ENCODE measurements at places on chromosomes 5 and 9.

DNA sequence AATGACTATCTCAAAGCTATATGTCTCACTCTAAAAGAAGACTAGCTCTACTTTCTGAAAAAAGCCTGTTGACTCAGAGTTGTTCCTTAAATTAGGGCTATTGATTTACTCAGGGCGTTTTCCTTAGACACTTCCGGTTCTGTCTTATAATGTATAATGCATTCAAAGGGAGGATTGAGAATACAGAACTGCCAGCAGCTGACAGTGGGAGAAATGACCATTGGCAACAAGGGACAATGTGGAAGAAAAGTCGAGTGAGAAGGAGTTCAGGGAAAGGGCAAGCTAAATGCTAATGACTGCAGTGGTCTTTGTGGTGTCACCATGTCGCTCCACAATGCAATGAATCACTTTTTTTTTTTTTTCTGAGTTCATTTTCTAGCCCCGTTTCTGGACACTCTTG lies 65.7 kb upstream of the ANKH start:
- DNase-seq: no peak

GRCh38 chr9:83655433-83655832 lies 32.5 kb downstream of the IDNK start:
- no peak for DNase-seq

DNA sequence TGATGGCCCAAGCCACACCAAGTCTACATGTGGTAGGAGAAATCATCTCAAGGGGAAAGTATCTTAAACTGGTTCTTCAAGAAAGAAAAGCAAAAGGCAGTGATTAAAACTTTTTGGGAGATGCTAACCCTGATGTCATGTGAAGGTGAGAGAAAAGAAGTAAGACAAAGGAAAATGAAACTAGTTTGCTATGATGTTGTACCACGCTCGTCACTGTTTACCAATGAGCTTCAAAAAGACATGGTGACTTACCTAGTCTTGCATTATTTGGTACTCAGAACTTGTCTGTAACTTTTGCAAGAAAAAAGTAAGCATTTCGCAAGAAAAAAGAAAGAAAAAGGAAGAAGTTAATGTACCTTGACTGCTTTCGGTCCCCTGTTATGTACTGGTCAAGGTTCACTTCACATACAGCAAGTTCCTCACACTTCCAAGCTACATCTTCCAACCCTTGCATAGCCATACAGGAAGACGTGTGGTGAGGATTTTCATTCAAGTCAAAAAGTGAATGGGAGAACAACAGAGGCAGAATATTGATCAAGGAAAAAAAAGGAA lies 739.3 kb downstream of the NR2F1-AS1 start:
- DNase-seq: no peak

DNA sequence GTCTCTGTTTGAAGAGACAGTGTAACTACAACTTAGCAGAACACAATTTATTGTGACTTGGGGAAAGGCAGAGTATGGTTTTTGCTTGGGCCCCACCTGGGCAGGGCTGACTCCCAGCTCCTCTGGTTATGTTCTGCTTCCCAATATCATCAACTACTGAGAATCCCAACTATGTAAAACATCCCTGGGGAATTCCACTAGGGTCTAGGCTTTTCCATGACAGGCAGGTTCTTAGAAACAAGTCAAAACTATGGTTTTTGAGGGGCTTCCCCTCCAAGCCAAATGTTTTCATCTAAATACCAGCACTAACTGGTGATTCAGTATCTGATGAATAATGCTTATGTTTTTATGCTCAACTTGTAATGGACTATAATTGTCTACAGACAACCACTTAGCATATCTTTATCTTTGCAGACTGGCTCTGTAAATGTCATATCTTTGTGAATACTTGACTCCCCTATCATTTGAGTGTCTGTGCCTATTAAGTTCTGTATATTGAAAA lies 409.5 kb downstream of the PDE4D start:
- DNase-seq: no peak

DNA sequence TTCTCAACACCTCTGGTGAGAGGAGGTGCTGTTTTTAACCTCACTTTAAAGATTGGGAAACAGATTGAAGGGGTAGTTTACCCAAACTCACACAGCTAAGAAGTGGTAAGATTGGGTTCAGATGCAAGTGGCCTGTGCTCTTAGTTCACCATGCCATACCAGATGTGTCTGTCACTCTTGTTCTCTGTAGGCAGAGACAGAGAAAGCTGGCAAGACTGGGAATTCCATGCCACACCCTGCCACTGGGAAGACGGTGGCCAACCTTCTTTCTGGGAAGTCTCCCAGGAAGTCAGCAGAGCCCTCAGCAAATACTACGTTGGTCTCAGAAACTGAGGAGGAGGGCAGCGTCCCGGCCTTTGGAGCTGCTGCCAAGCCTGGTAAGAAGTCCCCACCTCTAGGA lies 11.0 kb downstream of the TCOF1 start:
- DNase-seq: no peak

DNA sequence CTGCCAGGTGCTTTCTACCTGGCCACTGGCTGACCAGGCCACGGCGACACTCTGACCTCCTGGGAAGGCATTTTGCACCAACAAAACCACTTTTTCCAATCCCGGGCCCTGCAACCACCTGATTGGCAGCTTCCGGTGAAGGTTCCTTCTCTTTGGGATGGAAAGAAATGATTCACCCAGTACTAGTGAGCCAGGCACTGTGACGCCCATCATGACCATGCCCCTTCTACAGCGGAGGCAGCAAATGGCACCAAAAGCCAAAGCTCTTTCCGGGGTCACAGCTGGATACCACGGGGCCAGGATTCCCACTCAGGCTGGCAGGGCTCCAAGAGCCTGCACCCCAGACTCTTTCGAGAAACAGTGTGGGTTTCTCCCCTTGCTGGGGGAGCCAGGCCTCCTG lies 4.7 kb downstream of the NOTCH1 start:
- no peak for DNase-seq

- no peak for DNase-seq
These were observed 105.8 kb downstream of the ARHGAP26 start for GRCh38 chr5:142875936-142876335.

Measured in SIG-M5 (cell line).